ENCODE measurements at places on chromosomes 4 and X.
A peak's percentile ranks its signal among the peaks of the same experiment; 100 is the strongest.

GRCh38 chr4:94897023-94897422 lies 139.3 kb downstream of the BMPR1B start:
- no peak for DNase-seq

GRCh38 chr4:866761-867390 lies 40.9 kb upstream of the CPLX1 start:
- DNase-seq = no peak

DNA sequence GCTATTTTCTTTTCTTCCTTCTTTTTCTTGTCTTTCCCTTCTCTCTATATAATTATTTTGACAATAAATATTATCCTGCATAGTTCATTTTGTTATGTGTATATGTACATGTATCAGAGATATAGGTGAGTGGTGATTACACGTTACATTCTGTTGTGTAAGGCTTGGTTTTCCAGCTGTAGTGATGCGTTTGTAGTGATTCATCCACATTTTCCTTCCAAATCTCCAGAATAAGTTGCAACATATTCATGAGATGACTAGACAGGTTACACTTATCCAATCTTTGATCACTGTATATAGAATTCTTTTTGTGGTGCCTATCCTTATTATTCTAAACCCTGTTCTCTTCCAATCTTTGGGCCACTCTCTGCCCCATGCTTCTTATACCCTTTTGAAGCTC lies 540.2 kb downstream of the GBA3 start:
- DNase-seq = no peak

DNA sequence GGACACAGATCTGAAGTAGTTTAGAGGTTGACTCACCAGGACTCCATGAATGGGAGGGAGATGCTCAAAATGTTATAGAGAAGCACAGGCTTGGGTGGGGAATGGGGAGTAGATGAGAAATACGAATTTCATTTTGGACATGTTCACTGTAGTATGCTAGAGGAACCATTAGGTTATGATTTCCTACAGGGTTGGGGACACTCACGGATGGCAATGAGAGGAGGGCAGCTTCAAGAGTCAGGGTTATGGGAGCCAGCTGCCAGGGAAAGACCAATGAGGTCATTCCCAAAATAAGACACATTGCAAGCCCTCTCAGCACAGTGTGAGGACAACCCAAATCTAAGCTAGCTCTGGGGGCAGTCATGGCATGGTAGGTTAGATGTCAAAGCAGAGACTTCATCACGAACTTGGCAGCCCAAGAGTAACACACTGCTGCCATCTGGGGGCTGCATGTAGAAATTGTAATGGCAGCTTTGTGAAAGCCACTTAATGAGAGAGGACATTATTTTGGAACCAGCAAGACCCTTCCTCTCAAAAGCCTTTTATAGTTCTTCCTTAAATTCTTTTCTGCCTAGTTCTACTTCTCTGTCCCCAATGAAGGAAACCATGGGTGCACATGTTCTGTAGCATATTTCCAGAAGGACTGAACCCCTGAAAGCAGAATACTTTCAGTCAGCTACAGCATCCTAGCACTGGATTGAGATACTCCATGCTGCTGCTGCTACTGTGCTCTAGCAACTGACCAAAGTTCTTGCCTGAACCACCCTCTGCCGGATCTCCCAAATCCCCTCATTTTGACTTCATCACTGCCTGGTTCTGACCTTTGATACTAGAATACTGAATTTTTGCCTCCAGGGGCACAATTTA lies 16.2 kb upstream of the ZCCHC12 start:
- DNase-seq = peak; percentile 29

GRCh38 chrX:81336455-81337152 lies 134.7 kb downstream of the SH3BGRL start:
- no peak for DNase-seq

DNA sequence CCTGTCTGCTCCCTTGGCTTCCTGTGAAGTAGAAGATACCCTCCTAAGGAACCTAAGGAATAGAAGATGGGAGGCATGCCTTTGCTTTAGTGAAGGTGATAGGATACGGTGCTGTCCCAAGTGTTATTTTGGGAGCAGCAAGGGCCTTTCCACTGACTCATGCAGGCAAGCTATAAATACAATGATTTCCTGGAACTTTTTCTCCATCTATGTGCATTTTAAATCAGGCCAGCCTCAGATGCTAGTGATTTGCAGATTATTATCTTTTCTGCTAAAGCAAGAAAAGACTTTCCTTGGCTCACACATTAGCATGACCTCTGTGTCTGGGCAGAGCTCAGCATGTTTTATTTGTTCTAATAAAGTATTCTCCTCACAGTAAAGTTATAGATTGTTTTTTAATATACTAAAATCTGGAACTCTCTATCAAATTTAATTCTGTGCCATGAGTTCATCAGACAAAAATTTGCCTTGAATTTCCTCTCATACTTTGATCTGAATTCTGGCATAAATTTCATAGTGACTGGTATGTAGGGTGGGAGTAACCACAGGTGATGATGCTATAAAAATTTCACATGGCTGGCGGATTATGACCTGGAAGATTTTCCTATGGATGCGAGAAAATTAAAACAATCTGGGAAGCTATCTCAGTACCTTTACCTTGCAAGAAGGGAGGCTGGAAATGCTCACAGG lies 131.7 kb downstream of the REPS2 start:
- DNase-seq = no peak

GRCh38 chrX:154892296-154892695 lies 6.1 kb downstream of the F8A1 start:
- DNase-seq = no peak

GRCh38 chr4:162056990-162057389 lies 106.8 kb downstream of the FSTL5 start:
- no peak for DNase-seq

- DNase-seq = no peak
These were observed 300.7 kb downstream of the NR3C2 start for GRCh38 chr4:148141501-148141900.

- DNase-seq = peak; percentile 49
These were observed at the start of gene FHL1 for GRCh38 chrX:136147315-136147901. FHL1 (plus strand) TSS chrX:136147533.

DNA sequence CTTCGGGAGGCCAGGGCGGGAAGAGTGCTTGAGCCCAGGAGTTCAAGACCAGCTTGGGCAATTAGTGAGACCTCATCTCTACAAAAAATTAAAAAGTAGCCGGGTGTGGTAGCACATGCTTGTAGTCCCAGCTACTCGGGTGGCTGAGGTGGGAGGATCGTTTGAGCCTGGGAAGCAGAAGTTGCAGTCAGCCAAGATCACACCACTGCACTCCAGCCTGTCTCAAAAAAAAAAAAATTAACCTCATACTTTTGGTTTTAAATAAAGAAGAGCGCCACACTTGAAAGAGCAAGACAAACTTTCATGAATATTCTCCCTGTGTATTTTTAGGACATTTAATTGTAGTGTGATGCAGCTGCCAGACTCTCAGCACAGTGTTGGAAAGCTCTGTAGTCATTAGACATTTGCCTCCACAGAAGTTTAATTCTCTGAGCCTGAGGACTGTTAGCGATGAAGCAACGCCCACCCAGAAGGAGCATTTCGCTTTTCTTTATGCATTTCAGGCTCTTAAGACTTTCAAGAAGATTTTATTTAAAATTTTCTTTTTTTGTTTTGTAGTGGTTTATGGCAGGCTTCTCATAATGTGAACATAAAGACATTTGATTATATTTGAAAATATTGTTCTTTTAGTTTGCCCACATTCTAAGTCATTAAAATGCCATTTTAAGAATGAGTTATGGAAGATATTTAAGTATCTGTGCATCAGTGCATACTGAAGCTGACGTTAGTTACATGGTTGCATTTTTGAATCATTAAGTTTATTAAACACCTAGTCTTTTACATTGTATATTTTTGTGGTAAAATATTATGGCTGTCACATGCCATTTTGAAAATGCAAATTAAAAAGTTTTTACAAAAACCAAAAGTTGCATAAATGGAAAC lies 45.8 kb downstream of the DCLK2 start:
- no peak for DNase-seq

GRCh38 chr4:137576446-137576845 lies 44.2 kb upstream of the PCDH18 start:
- no peak for DNase-seq

DNA sequence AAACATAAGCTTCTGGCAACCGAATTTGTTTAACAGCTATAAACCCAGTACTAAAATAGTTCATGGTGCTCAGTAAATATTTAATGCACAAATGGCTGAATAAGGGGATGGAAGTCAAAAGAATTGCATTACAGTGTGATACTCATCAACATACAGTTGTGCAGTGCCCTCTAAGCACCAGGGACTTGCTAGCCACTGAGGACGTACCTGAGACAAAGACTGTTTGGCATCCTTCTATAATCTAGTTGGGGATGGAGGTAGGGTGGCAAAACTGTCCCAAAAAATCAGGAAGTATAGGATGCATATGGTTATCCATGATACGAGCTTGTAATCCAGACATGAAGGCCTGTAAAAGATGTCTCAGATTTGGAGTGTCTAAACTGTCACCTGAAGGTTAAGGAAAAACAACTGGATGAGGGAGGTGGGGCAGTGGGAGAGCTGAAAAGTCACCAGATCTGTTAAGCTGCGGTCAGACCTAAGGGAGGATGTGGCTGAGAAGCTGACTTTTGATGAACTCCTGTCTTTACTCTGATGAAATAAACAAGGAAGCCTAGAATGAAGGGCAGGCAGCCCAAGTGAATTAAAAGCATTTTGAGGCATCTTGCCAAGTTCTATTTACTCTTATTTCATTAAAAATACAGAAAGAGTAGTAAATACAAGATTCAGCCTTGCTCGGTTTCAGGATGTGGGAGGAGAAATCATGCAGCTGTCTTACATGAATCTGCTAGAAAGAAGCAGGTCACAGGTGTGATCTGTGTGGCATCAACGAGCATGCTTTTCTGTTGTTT lies 12.0 kb upstream of the CD38 start:
- peak; percentile 83 for DNase-seq

DNA sequence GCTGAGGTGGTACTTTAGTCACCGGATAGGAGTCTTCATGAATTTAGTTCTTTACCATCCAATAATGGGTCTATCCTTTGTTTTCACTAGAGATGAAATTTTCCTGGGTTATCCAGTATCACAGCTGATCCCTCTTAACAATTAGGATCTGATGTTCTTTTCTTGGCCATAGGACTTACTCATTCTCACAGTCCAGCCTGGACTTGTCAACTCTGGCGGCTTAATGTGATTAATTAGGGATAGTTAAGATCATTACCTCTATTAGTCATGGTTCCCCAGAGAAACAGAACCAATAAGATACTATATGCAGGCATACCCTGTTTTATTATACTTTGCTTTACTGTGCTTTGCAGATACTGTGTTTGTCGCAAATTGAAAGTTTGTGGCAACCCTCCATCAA lies 272.7 kb upstream of the FAT4 start:
- DNase-seq = no peak

DNA sequence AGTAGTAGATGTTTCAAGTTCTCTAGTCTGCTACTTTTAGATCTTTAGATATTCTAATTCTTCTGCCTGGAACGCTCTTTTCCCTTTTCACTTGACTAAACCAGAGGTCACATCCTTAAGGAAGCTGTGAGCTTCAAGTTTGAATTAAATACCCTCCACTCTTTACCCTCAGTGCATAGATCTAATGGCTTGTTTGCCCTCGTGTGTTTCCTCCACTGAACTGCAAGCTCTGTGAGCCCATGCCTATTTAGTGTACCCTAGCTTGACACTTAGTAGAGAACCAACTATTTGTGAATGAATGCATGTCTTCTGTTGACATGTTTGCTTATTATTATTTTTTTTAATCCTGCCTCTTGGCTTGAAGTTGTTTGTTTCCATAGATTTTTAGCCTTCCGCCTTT lies 138.3 kb downstream of the PDE5A start:
- DNase-seq = no peak

Measured in stimulated activated naive CD4-positive, alpha-beta T cell (primary cell).